ENCODE measurements at places on chromosomes 11 and 22.

DNA sequence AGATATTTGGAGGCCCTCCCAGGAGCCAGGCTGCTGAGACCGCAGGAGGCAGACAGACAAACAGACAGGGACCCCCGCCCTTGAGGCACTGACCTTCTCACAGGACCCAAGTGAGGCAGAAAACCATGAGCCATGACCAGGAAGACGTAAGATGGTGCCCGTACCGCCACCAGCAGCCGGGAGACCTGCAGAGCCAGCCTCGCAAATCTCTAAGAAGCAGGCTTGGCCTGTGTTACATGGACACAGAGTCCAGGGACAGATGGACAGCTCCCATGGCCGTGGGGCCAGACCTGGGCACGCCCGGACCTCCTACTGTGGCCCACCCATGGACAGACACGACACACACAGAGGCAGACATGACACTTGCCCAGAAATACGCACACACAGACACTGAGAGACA lies 30.7 kb upstream of the TOLLIP start:
- no peak for DNase-seq

DNA sequence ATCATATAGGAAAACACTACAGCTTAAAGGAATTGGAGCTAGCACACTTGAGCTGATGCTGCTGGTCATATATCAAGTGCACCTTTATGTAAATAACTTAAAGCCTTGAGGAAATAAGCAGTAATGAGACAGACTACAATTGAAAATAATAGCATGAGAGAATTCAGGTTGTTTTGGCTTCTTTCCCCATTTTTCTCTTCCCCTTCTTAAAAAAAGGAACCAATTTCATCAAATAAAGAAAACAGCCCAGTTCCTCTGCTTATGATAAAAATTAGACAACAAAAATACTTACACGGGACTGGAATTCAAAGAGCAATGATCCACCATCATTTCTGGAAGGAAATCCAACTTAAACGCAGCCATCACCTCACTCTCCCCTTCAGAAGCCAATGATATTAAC lies 50.2 kb upstream of the RAPSN start:
- no peak for DNase-seq

GRCh38 chr11:2685566-2686359 lies 14.0 kb downstream of the KCNQ1OT1 start:
- DNase-seq: no peak

DNA sequence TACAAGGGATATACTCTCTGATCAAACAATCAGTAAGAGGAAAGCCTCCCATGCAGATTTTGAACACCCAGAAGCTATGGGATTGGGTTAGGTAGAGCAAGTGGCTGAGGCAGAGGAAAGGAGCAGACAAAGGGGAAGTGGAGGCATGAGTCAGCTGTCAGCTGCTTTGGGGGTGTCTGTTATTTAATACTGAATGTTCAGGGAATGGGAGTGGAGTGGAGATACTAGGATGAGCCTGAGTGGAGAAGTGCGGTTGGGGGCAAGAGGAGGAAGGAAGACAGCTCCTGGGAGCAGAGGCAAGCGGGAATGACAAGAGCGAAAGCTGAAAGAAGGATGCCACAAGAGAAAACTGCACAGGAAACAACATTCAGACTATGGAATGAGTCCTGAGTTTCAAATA lies 22.7 kb upstream of the TMPRSS5 start:
- DNase-seq: no peak

GRCh38 chr22:46746192-46746591 lies 8.1 kb upstream of the CERK start:
- DNase-seq: no peak

- no peak for DNase-seq
Observed at GRCh38 chr11:64409278-64409677, 50.3 kb downstream of the RPS6KA4 start.

- no peak for DNase-seq
Observed at GRCh38 chr22:20904008-20904979, 12.9 kb upstream of the CRKL start.

DNA sequence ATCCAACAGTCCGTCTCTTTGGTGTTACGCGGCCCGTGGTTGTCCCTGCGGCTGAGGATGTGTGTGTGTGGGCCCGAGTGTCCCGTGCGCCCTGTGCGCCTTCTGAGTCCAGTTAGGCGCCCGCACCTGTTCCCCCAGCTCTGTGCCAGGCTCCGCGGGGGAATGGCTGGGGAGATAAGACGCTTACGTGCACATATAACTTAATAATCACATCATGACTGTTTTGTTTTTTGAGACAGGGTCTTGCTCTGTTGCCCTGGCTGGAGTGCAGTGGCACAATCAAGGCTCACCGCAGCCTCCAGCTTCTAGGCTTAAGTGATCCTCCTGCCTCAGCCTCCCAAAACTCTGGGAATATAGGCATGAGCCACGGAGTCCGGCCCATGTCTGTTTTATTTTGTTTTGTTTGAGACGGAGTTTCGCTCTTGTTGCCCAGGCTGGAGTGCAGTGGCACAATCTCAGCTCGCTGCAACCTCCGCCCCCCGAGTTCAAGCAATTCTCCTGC lies 817 bp downstream of the ARL2 start:
- no peak for DNase-seq

Measured in stimulated activated CD4-positive, alpha-beta T cell treated with anti-CD3 and anti-CD28 coated beads, TNF-alpha, amount 100 ng/mL, for 24 hours (primary cell).